Colonic mucosa (tissue), 4 donors: ENCODE measurements at places on chromosomes 12 and 14.

DNA sequence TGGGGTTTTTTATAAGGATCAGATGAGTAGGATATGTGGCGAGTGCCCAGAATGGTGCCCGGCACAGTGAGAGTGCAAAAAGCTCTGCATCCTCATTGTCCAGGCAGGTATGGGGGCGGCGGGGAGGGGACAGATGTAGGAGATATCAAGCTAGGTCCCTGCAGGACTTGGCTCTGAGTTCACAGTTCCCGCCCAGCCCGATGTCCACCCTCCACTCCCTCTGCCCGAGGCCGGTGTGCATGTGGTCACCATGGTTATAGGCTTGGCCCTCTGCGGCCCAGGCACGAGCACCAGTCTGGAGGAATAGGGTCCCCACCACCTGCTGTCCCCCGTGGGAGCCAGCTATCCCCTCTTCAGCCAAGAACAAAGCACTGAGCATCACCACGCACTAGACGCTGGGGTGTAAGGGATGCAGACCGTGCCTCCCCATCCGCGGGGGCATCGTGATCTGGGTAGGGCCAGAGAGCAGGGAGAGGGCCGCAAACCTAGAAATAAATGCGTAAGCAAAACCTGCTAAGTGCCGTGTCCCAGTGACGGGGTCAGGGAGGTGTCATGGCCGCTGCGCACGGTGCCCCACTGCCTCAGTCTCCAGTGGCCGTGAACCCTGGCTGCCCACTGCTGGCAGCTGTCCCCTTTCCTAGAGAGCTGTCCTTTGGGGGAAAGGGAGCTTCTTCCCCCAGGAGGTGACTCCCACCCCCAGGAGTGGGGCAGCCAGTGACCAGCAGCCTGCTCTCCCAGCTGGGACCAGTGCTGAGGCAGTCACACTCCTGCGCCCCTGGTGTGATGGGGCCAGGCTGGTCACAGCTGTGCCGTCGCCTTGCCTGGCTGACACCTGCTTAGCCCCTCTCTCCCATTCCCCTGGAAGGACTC, 12.0 kb downstream of the RFLNA start:
- no peaks in the 10 kb centered on the region for H3K4me1 ChIP-seq
- no peak for DNase-seq
- H3K27ac ChIP-seq = no peak overlapping the region
- H3K27me3 ChIP-seq = no peaks in the 10 kb centered on the region

- no peaks in the 10 kb centered on the region for H3K27me3 ChIP-seq
- H3K36me3 ChIP-seq = no peaks in the 10 kb centered on the region
- DNase-seq = no peak
- no peaks in the 10 kb centered on the region for H3K4me1 ChIP-seq
Measured at GRCh38 chr14:36057452-36058116, 118.9 kb downstream of the PTCSC3 start.

- H3K4me3 ChIP-seq = no peak overlapping the region
- H3K4me1 ChIP-seq = peaks cover 4% of the 10 kb centered on the region
- H3K36me3 ChIP-seq = no peaks in the 10 kb centered on the region
- H3K27ac ChIP-seq = peak overlapping the region; percentile 31
- peak; percentile 62 for DNase-seq
- no peaks in the 10 kb centered on the region for H3K27me3 ChIP-seq
Measured at GRCh38 chr14:95185033-95185766, 27.9 kb upstream of the DICER1 start.

DNA sequence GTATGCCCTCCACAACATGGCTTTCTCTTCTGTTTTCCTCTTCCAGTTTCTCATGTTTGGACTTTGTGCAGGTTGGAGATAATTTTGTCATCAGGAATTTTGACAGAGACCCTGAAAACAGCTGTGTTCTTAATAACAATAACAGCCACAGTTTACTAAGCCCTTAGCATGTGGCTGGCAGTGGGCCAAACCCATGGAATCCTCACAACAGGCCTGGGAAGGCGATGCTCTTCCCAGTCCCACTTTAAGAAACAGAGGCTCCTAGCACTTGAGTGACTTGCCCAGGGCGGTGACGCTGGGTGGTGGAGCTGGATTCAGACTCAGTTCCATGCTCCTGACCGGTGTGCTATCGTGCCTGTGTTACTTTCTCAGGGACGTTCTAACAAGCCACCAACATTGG, 20.1 kb upstream of the PLEKHG3 start:
- H3K36me3 ChIP-seq = no peaks in the 10 kb centered on the region
- no peaks in the 10 kb centered on the region for H3K4me1 ChIP-seq
- H3K27me3 ChIP-seq = no peaks in the 10 kb centered on the region
- DNase-seq = no peak
- H3K4me3 ChIP-seq = no peak overlapping the region
- H3K27ac ChIP-seq = no peak overlapping the region

GRCh38 chr14:90093942-90094595, 32.3 kb downstream of the KCNK13 start:
- H3K4me3 ChIP-seq = no peak overlapping the region
- no peaks in the 10 kb centered on the region for H3K4me1 ChIP-seq
- H3K36me3 ChIP-seq = no peaks in the 10 kb centered on the region
- H3K27ac ChIP-seq = no peak overlapping the region
- no peak for DNase-seq

- no peak for DNase-seq
- no peaks in the 10 kb centered on the region for H3K4me1 ChIP-seq
- no peaks in the 10 kb centered on the region for H3K36me3 ChIP-seq
- no peak overlapping the region for H3K4me3 ChIP-seq
- no peak overlapping the region for H3K27ac ChIP-seq
Measured at GRCh38 chr14:79473651-79474050, 737.7 kb downstream of the DIO2 start.

- no peaks in the 10 kb centered on the region for H3K4me1 ChIP-seq
- no peaks in the 10 kb centered on the region for H3K27me3 ChIP-seq
- no peak overlapping the region for H3K4me3 ChIP-seq
- H3K27ac ChIP-seq = no peak overlapping the region
- H3K36me3 ChIP-seq = no peaks in the 10 kb centered on the region
- DNase-seq = no peak
Measured at GRCh38 chr14:74308695-74309094, 6.0 kb upstream of the ABCD4 start.

DNA sequence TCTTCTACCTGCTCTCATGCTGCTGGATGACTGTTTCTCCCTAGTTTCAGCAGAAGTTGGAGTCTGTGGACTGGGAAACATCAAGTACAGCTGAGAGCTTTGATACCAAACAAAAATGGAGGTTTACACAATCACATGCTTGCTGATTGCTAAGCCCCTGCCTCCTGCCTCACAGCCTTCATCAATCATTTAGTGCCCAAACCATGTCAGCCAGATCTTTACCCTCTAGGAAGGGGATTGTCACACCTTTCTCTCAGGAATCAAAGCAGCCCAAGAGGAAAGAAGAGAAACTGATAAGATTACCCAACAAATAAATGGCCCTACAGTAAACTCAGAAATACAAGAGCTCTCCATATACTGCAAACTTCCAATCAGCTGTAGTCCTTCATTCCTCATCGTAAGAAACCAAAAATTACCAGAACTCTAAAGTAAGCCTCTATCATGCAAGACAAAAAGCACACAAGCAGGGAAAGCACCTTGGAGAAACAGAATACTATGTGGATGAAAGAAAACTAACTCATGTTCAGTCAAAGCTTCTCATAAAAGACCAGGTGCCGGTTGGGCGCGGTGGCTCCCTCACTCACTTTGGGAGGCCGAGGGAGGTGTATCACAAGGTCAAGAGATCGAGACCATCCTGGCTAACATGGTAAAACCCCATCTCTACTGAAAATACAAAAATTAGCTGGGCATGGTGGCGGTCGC, 63.6 kb upstream of the RESF1 start:
- no peak for DNase-seq
- no peaks in the 10 kb centered on the region for H3K27me3 ChIP-seq
- H3K4me1 ChIP-seq = no peaks in the 10 kb centered on the region
- no peak overlapping the region for H3K4me3 ChIP-seq

DNA sequence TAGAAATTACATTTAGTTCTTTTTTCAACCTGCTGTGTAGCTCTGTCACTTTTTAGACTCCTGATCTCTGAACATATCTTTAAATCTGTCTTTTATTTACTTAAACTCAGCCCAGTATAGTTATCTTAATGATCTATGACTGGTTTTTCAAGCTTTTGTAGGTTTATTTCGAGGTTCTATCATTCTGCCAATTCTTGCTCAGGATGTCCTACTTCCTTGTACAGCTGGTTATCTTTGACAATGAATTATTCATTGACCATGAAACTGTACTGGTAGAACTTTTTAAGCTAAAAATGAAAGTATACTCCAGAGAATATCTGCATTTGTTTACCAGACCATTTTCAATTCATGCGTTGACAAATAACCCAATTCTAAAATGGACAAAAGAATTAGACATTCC, 37.8 kb downstream of the TC2N start:
- H3K27me3 ChIP-seq = no peaks in the 10 kb centered on the region
- no peak overlapping the region for H3K4me3 ChIP-seq
- no peak overlapping the region for H3K27ac ChIP-seq
- no peaks in the 10 kb centered on the region for H3K36me3 ChIP-seq
